Hindlimb muscle (tissue), 1 donor: ENCODE measurements at places on chromosomes 1 and 21.

- DNase-seq = no peak
These were observed 33.3 kb upstream of the KCNE1 start for GRCh38 chr21:34545079-34545884.

DNA sequence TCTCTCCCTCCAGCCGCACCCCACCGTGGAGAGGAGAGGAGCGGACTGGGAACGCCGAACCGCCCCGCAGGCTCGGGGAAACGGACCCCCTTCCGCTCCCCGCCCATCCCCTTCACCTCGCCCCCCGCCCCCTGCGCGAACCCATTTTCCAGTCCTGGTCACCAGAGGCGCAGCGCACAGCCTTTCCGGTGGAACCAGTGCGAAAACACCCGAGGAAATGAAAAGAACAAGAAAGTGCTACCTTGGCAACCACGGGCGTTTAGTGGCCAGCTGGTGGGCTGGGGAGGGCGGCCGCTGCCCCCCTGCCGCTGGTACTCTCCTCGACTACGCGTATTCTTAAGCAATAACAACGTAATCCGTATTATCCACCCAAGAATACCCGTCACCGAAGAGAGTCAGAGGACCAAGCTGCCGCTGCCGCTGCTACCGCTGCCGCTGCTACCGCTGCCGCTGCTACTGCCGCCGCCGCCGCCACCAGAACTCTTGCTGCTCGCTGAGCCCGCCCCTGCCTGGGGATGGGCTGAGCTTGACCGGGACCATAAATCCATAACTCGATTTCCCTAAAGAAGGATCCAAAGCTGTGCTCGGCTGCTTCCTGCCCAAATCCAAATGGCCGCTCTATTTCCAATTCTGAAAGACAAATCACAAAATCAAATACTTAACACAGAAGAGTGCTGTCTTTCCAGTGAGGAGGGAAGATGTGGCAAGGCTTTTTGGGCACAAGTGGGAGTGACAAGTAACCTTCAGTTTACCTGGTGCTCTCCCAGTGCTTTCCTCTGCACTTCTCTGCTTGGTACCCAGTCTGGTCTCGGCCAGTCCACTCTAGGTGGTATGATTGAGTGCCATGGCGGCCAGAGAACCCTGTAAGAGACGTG is 125.2 kb upstream of the DPYD start:
- DNase-seq = no peak

GRCh38 chr1:19921310-19921709 is 2.1 kb downstream of the PLA2G2E start:
- DNase-seq = no peak

GRCh38 chr1:44326821-44327465 is 28.1 kb downstream of the ERI3 start:
- no peak for DNase-seq

GRCh38 chr1:12251442-12251841 is 21.6 kb downstream of the VPS13D start:
- no peak for DNase-seq

- no peak for DNase-seq
These were observed 7.2 kb downstream of the SLAMF1 start for GRCh38 chr1:160639652-160640051.

DNA sequence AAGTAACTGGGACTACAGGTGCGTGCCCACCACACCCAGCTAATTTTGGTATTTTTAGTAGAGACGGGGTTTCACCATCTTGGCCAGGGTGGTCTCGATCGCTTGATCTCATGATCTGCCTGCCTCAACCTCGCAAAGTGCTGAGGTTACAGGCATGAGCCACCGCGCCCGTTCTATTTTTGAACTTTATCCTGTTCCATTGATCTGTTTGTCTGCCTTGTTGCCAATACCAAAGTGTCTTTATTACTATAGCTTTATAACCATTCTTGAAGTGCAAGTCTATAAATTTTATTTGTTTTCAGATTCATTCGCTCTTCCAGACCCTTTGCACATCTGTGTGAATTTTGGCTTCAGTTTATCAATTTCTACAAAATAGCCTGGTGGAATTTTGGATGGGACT is 28.0 kb downstream of the SYT14 start:
- DNase-seq = no peak

- no peak for DNase-seq
These were observed 1503.0 kb downstream of the KCNT2 start for GRCh38 chr1:195105281-195105680.

- no peak for DNase-seq
These were observed 3.0 kb downstream of the TTC24 start for GRCh38 chr1:156582388-156583017.

GRCh38 chr1:44315521-44315920 is 39.5 kb downstream of the ERI3 start:
- DNase-seq = no peak

- DNase-seq = no peak
These were observed 11.2 kb downstream of the CASQ2 start for GRCh38 chr1:115757326-115757725.

- no peak for DNase-seq
These were observed 141.3 kb upstream of the NCAM2 start for GRCh38 chr21:20856926-20857325.

DNA sequence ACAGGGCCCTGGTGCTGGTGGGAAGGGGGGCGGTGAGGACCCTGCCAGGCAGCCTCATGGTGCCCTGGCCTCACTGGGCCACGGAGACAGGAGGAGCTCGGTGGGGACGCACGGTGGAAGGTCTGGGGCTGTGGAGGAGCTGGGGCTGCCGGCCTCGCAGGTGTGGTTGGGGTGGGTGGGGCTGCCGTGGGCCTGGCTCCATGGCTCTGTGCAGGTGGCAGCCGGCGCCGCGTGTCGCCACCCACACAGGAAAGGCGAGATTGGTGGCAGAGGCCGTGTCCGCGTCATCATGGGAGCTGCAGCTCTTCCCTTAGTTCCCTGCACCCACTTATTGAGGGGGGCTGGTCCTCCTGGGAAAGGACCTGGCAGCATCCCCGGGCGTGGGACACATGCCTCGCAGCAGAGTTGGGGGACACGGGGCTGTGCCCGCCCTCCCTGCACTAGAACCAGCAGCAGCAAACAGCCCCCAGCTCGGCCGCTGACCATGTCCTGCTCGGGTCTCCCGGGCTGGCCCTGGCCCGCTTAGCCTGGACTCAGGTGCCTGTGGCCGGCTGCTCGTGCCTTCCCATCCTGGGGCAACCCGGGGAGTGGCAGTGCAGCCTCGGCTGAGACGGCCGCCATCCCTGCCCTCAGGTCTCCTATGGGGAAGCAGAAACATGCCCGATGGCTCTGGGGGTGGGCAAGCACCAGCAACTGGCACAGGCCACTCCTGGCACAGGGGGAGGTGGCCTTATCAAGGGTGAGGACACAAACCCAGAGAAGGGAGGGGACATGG is 7.5 kb upstream of the TTC34 start:
- no peak for DNase-seq

DNA sequence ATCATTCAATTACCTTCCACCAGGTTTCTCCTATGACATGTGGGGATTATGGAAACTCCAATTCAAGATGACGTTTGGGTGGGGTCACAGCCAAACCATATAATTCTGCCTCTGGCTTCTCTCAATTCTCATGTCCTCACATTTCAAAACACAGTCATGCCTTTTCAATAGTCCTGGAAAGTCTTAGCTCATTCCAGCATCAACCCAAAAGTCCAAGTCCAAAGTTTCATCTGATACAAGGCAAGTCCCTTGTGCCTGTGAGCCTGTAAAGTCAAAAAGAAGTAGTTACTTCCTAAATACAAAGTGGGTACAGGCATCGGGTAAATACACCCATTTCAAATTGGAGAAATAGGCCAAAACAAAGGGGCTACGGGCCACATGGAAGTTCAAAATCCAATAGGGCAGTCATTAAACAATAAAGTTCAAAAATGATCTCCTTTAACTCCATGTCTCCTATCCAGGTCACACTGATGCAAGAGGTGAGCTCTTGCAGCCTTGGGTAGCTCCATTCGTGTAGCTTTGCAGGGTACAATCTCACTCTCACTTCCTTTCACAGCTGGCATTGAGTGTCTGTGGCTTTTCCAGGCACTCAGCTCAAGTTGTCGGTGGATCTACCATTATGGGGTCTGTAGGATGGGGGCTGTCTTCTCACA is 112.9 kb downstream of the FCRL5 start:
- DNase-seq = peak; percentile 4

- DNase-seq = no peak
These were observed 14.2 kb upstream of the RGS4 start for GRCh38 chr1:163055005-163055404.

- DNase-seq = peak; percentile 16
These were observed 118.7 kb upstream of the RRP15 start for GRCh38 chr1:218166268-218166945.

- peak; percentile 87 for DNase-seq
These were observed at the start of gene NES for GRCh38 chr1:156676820-156677615. Gene NES (minus strand): TSS chr1:156677407. CDS start chr1:156677264, 143 bp downstream.

GRCh38 chr1:64150729-64151230 is 52.6 kb upstream of the UBE2U start:
- no peak for DNase-seq

DNA sequence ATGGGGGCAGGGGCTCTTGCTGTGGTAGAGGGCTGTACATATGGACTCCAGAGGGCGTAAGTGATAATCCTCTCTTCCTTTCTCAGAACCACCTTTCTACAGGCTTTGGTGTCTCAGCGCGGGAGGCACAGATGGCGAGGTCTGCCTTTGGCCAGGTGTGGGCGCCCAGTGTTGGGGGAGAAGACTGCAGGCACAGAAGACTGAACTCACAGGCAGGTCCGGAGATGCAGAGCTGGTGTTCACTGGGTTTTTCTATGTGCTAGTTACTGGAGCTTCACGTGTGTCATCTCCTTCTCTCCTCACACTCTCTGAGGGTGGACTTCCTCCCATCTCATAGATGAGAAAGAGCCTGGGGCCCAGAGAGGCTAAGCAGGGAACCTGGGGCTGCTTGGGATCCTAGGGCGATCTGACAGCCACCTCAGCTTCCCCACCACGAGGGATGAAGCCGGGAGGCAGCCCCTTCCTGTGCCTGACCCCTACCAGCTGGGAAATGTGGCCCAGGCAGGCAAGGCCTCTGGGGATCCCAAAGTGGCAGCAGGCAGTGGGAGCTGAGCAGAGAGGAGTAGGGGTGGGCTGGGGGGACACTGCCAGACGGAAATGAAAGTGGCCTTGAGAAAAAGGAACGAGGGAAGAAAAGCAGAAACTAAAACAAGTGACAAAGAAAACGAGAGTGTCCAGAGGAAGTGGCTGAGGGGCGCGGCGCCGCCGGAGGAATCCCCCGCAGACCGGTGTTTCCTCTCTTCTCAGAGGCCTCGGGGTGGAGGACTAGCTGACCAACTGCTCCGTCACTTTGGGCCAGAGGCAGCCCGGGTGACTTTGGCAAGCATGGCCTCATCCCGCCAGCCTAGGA is 191.6 kb downstream of the HIVEP3 start:
- peak; percentile 38 for DNase-seq

DNA sequence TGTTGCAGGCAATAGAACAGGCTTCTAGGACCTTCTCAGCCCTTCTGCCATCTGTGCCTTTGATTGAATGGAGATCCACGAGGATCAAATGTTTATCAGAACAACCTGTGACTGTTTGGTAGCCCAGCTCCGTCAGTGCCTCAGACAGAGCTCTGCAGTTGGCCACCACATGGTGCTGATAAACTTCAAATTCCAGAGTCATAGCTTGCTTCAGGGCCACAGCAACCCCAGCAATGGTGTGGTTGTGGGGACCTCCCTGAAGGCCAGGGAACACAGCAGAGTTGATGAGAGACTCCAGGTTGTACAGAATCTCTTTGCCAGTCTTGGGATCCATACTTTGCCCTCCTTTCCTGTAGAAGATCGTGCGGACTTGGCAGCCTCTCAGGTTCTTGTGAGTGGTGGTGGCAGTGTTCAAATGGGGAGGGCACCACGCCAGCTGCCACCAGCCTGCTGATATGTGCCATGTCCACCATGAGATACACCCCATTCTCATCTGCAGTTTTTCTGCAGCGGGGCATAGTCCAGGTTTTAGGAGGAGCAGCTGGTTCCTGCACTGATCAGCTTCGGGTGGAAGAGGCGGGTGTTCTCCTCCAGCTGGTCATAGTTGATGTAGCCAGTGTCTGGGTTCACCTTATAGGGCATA is 82.9 kb upstream of the ARTN start:
- no peak for DNase-seq

DNA sequence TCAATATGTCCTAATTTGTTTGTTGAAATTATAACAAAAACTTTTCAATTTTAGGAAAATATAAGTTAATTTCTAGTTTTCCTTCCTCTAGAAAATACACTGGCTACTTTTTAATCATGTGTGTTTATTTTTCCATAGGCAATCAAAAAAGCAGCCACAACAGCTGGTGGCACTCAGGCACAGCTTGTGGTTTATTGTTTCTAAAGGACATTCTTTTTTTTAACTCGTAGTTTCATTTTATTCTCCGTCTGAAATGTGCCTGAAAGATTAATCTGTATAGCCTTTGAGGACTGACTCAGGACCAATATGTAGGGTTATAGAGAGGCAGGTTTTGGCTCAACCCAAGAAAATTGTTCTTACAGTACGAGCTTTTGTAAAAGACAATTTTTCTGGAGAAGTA is 20.7 kb upstream of the STX12 start:
- DNase-seq = no peak

DNA sequence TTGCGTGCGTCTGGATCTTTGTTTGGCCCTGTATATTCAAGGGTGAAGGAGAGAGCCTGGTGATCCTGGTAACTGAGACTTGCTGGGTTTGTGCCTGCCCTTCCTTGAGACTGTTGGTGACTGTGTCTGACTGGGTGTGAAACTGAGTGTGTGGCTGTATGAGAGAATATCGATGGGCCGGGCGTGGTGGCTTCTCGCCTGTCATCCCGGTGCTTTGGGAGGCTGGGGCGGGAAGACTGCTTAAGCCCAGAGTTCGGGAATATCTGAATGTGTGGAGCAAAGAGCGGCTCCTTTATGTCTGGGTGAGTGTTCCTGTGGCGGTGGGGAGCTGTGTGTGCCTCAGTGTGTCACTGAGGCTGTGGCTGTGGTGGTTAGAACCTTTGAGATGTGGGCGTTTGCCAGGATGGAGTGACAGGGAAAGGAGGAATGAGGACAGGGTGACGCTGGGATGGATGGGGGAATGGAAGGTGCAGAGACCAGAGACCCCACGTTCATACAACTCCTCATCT is 2.7 kb upstream of the MARCKSL1 start:
- no peak for DNase-seq

DNA sequence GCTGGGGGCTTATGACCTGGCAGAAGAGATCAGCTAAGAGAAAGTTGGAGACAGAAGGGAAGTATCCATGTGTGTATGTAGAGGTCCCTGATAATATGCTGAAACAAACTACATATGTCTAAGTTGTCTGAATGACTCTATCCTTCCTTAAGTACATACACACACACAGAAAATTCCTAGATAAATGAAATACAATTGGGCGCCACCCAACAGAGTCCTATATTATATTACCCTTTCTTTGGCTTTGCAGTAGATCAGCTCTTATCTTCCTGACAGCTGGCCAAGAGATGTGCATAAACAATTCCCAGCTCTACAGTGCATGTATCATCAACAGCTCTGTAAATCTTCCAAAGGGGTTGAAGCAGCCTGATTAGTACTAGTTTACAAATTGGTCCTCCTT is 40.1 kb downstream of the SORT1 start:
- DNase-seq = no peak

- DNase-seq = peak; percentile 15
These were observed 273.4 kb upstream of the CACYBP start for GRCh38 chr1:174726167-174726879.

GRCh38 chr1:60963167-60963940 is 119.0 kb upstream of the NFIA start:
- no peak for DNase-seq

- DNase-seq = no peak
These were observed 7.8 kb upstream of the CHAF1B start for GRCh38 chr21:36377391-36377842.

- no peak for DNase-seq
These were observed 173.5 kb downstream of the DISC1 start for GRCh38 chr1:231800108-231800507.
